CD4-positive, alpha-beta T cell treated with Interferon gamma for 1 hour (primary cell): ENCODE measurements at places on chromosomes 4 and X.

GRCh38 chrX:142001934-142002333, 98.2 kb downstream of the MAGEC1 start:
- no peak for DNase-seq

DNA sequence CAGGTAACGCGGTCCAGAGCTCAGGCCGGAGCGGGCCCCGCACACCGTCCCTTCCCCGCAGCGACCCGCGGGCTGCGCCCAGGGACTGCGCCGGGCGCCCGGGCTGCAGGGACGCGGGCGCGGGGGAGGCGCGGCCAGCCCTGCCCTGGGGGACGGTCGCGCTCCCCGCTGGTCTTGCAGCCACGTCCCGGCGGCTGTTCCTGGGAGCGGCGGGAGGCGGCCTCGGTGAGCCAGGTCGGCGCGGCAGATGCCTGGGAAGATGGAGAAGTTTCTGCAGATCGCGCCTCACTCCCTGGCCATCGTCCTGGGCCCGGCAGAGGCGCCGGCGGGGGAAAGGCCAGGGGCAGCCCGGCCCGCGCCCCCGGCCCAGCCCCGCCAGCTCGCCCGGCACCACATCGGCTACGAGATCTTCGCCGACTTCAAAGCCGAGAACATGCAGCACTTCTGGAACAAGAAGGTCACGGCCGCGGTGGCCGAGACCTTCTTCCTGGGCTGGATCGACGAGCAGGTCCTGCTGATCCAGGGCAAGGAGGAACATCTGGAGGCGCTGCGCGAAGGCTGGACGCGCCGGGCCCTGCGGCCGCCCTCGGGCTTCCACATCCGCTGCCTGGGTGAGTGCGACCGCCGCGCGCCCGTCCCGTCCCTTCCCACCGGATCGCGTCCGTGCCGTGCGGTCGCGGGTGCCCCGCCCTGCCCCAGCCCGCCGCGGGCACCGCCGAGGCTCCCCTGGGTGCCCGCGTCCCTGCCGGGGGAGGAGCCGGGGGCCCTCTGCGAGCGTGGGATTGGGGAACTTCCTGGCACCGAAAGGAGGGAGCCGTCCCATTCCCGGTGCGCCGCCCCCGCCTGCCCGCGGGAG, 107.4 kb upstream of the STOX2 start:
- no peak for DNase-seq

GRCh38 chr4:125456075-125456474, 141.3 kb downstream of the FAT4 start:
- no peak for DNase-seq

DNA sequence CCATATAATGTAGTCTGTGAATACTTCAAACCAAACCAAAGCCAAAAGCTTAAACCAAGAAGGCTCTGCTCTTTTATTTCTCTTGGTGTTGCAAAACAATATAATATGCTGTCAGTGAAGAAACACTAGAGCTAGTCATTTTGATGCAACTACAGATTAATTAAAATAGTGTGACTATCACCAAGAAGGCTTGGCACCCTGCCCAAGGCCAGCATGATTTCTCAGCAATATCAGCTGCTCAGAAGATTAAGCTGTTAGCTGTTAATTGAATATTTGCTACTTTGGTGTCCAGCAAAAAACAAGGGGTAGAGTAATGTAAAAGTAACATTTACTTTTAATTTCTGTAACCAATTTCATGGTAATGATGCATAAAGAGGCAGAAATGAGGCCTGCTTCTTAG, 104.9 kb upstream of the PRPS2 start:
- DNase-seq = no peak

- DNase-seq = no peak
Measured at GRCh38 chr4:10783351-10783750, 98.8 kb upstream of the CLNK start.
